ENCODE measurements at places on chromosomes 6 and 20. TPM values are rescaled to one million over a fixed set of nuclear protein-coding genes. Genes with fewer than 3 reads are reported as not detected.

Gene PBOV1
- total RNA-seq: not detected

Gene TBXT
- not detected for total RNA-seq

Gene NCOA6
- total RNA-seq: 28.1 TPM

GRCh38 chr20:32988008-32988407 is 16.2 kb downstream of the SUN5 start:
- no peaks in the 10 kb centered on the region for H3K27me3 ChIP-seq
- no peak for DNase-seq
- no peak overlapping the region for H3K4me3 ChIP-seq
- H3K36me3 ChIP-seq: no peaks in the 10 kb centered on the region
- no peak overlapping the region for H3K27ac ChIP-seq

- no peak overlapping the region for H3K27ac ChIP-seq
- no peaks in the 10 kb centered on the region for H3K4me1 ChIP-seq
- DNase-seq: no peak
- no peak overlapping the region for H3K4me3 ChIP-seq
- H3K27me3 ChIP-seq: no peaks in the 10 kb centered on the region
- H3K36me3 ChIP-seq: no peaks in the 10 kb centered on the region
Observed at GRCh38 chr6:162178666-162179065, 548.9 kb downstream of the PRKN start.

DNA sequence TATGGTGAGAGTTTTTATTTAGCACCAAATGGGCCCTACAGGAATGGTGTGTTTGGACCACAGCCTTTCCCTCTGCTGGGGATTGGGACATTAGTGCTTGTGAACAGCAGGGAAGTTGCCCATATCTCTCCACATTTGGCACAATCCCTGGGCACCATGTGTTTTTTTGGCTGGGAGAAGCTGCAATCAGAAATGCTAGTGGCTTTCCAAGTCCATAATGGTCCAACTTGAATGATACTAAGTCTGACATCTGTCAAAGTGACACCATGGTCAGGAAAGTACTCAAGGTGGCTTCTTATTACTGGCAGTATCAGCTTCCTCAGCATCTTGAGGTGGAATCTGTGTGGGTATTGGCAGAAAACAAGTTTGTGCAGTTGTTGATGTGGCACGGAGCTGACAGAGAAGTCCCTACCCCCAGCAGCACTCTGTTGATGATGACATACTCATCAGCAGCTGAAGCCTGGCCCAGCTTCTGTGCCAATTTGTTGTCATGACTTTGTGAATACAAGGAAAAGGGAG is 53.0 kb downstream of the SASH1 start:
- H3K4me3 ChIP-seq: no peak overlapping the region
- no peaks in the 10 kb centered on the region for H3K27me3 ChIP-seq
- H3K4me1 ChIP-seq: no peaks in the 10 kb centered on the region

GRCh38 chr6:113691260-113691656 is 165.9 kb upstream of the MARCKS start:
- H3K36me3 ChIP-seq: no peaks in the 10 kb centered on the region
- no peak overlapping the region for H3K27ac ChIP-seq
- no peak overlapping the region for H3K4me3 ChIP-seq
- H3K27me3 ChIP-seq: no peaks in the 10 kb centered on the region

DNA sequence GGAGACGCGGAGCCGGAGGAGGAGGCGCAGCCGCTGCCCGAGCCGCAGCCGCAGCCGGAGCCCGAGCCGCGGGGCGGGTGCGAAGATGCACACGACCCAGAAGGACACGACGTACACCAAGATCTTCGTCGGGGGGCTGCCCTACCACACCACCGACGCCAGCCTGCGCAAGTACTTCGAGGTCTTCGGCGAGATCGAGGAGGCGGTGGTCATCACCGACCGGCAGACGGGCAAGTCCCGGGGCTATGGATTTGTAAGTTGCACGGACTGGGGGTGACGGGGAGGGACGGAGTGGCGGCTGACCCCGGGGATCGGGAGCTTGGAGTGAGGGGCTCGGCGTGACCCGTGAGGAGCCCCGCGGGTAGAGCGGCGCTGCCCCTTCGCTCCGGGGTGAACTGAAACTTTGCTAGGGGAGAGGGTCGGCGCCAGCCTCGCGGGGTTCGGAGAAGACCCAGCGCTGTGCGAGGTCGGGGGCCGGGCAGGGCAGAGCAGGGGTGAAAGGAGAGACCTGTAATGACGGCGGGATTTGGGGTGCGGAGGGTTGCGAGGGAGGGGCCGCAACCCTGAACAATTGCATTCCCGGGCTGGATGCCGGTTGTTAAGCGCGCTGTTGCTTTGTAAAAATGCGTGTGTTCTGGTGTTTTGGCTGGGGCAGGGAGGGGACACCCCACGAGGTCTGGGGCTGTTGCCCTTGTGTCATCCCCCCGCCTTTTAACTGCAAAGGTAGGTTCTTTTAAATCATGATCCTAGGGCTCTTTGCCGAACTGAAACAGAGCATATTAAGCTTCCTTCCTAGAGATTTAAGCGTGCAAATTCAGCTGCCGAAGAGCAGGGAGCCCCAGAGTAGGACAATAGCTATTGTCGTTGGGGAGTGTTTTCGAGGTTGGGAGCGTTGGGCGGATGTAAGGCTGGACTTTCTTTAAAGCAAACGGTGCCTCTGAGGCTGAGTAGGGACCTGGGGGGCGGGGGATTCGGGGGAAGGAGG is 628 bp downstream of the RBM24 start:
- peaks cover 4% of the 10 kb centered on the region for H3K27me3 ChIP-seq
- no peak overlapping the region for H3K27ac ChIP-seq
- H3K4me3 ChIP-seq: peak overlapping the region; percentile 70
- H3K4me1 ChIP-seq: no peaks in the 10 kb centered on the region
- no peaks in the 10 kb centered on the region for H3K36me3 ChIP-seq

DNA sequence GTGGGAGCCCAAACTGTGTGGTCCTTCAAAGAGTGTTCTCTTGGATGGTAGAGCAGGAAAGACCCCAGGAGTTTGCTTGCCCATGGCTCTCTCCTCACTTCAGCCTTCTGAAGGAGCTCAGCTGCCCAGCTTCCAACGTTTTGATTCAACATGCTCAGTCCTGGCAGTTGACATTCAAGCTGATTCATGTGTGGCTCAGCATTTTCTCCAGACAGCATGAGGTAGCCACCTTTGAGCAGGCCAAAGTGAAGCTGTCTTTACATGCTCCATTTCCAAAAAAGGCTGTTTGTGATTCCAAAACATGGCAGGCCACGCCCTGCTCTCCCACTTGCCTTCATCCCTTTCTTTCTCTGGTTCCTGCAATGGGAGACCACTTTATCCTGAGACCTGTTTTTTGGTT is 280.2 kb downstream of the TBC1D7 start:
- no peak overlapping the region for H3K27ac ChIP-seq
- no peaks in the 10 kb centered on the region for H3K36me3 ChIP-seq
- DNase-seq: no peak
- no peak overlapping the region for H3K4me3 ChIP-seq

GRCh38 chr20:13549451-13549850 is 89.3 kb downstream of the TASP1 start:
- H3K36me3 ChIP-seq: no peaks in the 10 kb centered on the region
- H3K4me1 ChIP-seq: no peaks in the 10 kb centered on the region
- no peak overlapping the region for H3K4me3 ChIP-seq
- no peak overlapping the region for H3K27ac ChIP-seq
- DNase-seq: no peak
- H3K27me3 ChIP-seq: no peaks in the 10 kb centered on the region

DNA sequence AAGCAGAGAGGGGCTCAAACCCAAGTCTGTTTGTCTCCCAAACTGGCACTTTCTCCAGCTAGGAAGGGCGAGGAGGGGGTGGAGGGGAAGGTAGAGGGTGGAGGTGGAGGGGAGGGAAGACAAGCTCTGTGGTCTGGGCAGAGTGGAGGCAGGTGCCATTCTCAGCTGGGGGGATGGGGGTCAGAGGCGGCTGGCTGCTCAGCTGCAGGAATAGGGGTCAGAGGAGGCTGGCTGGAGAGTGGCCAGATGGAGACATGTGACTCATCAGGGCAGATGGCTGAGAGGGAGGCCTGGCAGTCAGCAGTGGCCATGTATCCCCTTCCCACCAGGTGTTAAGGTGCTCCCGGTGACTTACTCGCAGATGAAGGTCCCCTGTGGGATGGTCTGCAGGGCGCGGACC is 3.5 kb upstream of the SLC44A4 start:
- H3K4me1 ChIP-seq: no peaks in the 10 kb centered on the region
- H3K27ac ChIP-seq: no peak overlapping the region
- no peak overlapping the region for H3K4me3 ChIP-seq

DNA sequence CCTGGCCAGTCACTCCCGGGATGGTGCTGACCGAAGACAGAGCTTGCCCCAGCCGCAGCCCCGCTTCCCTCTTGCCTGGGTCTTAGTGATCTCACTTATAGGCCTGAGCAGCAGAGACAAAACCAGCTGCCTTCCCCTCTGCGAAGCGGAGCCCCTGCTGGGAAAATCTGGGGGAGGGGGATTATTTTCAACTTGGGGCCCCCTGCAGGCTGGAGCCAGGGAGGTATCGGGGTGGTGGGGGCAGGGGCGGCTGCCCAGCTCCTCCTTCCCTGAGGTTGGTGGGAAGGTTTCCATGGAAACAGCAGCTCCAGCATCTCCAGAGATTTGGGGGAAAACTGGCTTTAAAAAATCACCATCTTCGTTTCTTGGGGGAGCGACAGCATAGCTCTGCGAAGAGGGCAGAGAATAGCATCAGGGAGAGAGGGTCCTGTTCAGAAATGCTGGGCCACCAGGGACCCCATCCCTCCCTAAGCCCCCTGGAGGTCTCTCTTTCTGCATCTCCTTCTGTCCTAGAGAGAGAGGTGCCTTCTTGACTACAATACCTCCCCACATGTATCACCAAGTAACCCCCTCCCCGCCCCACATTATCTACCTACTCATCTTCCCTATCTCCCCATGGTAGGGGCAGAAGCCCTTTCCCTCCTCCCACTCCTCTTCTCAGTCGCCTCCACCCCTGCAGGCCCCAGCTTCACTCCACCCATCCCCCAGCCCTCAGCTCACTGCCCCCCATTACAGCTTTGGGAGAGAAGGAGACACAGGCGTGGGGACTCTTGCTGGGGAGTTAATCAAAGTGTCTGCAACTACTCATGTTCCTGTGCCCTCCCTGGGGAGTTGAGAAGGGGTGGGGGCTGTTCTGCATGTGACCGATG is 88.4 kb upstream of the CCDC167 start:
- no peak overlapping the region for H3K27ac ChIP-seq
- no peaks in the 10 kb centered on the region for H3K27me3 ChIP-seq

GRCh38 chr6:111477481-111477938 is 5.5 kb downstream of the REV3L start:
- no peaks in the 10 kb centered on the region for H3K27me3 ChIP-seq
- H3K36me3 ChIP-seq: no peaks in the 10 kb centered on the region
- H3K4me3 ChIP-seq: no peak overlapping the region
- H3K4me1 ChIP-seq: peaks cover 12% of the 10 kb centered on the region
- DNase-seq: no peak

DNA sequence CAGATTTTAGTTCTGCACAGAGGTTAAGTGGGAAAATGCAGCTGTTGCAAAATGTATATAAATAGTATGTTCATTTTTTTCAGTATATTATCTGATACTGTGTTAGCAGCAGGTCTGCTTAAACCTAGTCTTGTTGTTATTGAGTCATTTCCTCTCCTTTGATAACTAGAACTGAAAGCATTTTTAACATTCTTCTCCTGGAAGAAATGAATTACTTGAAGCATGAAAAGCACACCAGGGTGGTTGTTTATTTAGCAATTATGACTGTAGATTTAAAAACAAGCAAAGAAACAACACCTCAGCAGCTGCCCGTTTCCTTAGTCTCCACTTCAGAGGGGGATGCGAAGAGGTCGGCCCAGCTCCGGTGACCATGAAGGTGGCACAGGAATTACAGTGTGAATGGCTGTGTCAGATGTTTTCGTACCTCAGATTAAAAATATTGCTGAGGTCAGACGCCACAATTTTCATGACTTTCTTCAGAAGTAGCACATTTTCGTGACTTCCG is 53.5 kb downstream of the GOPC start:
- no peaks in the 10 kb centered on the region for H3K27me3 ChIP-seq
- no peak overlapping the region for H3K27ac ChIP-seq
- peaks cover 7% of the 10 kb centered on the region for H3K4me1 ChIP-seq
- DNase-seq: peak; percentile 33
- H3K4me3 ChIP-seq: no peak overlapping the region
- no peaks in the 10 kb centered on the region for H3K36me3 ChIP-seq

DNA sequence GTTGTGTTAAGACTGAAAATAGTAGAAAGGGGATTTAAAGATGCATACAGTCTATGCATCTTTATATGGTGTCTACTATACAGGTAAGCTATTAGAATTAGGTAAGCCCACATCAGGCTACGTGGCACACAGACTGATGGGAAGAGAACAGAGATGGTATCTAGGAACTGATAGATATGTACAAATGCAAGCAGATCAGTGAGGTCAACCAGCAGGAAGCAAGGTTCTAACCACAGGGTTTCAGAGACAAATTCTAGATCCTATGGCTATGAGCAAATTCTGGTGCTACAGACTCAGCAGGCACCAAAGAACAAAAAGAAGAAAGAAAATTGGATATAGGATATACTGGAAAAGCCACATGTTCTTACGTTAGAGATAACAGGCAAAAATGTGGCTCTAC is 110.6 kb downstream of the TRDN start:
- no peaks in the 10 kb centered on the region for H3K4me1 ChIP-seq
- DNase-seq: no peak
- H3K27ac ChIP-seq: no peak overlapping the region
- H3K27me3 ChIP-seq: no peaks in the 10 kb centered on the region

DNA sequence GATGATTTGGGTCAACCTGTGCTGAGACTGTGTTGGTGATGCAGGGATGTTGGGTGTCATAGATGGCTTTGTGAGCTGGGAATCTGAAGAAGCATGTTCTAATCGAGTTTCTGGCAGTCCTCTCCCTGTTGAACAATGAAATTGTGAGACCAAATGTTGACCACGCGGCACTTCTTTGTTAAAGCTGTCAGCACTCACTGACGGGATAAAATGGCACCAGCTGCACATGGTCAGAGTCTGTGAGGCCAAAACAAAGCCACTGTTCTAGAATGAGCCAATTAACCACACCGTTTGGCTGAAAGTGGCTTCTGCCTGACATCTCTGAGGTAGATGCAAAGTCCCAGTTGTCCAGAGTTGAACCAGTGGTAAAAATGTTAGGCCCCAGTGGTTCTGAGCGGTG is 562.2 kb downstream of the KIF16B start:
- H3K36me3 ChIP-seq: no peaks in the 10 kb centered on the region
- no peaks in the 10 kb centered on the region for H3K4me1 ChIP-seq
- no peak overlapping the region for H3K4me3 ChIP-seq
- no peak overlapping the region for H3K27ac ChIP-seq
- no peak for DNase-seq

- no peaks in the 10 kb centered on the region for H3K4me1 ChIP-seq
- H3K27me3 ChIP-seq: no peaks in the 10 kb centered on the region
- H3K36me3 ChIP-seq: no peaks in the 10 kb centered on the region
- no peak overlapping the region for H3K4me3 ChIP-seq
Observed at GRCh38 chr20:58759947-58760346, 67.3 kb downstream of the NPEPL1 start.

DNA sequence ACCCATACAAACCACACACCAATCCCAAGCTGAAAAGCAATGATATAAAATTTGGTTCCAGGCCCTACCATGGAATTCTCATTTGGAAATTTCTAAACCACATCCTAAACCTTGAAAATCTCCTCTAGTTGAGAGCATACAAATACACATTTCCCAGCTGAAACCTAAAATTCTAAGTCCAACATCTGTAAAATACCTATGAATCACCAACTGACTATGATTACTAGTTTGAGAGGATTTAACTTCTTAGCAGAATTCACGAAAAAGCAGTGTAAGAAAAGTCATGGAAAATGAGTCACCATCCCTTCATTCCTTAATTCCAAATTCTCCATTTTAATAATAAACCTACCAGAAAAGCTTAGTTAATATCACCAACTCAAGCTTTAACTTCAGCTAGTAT is 15.4 kb downstream of the RANBP9 start:
- no peak overlapping the region for H3K4me3 ChIP-seq
- no peak overlapping the region for H3K27ac ChIP-seq
- H3K4me1 ChIP-seq: peaks cover 3% of the 10 kb centered on the region
- H3K36me3 ChIP-seq: no peaks in the 10 kb centered on the region

All from kidney (tissue), 22 donors.